ENCODE measurements at places on chromosomes 6 and 20.

GRCh38 chr20:53883098-53883911, 187.1 kb downstream of the BCAS1 start:
- no peak for DNase-seq

DNA sequence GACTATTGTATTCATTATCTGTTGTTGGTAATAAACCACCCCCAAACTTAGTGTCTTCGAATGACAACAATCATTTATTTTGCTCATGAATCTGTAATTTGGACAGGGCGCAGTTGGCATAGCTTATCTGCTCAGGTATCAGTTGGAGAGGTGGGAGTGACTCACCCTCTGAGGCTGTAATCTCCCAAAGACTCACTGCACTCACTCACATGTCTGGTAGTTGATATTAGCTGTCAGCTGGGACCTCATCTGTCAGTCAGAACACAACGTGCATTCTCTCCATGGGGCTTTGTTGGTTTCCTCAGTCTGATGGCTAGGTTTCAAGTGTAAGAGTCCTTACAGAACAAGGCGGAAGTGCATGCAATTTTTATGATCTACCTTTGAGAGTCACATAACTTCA, 219.0 kb upstream of the PRND start:
- no peak for DNase-seq

DNA sequence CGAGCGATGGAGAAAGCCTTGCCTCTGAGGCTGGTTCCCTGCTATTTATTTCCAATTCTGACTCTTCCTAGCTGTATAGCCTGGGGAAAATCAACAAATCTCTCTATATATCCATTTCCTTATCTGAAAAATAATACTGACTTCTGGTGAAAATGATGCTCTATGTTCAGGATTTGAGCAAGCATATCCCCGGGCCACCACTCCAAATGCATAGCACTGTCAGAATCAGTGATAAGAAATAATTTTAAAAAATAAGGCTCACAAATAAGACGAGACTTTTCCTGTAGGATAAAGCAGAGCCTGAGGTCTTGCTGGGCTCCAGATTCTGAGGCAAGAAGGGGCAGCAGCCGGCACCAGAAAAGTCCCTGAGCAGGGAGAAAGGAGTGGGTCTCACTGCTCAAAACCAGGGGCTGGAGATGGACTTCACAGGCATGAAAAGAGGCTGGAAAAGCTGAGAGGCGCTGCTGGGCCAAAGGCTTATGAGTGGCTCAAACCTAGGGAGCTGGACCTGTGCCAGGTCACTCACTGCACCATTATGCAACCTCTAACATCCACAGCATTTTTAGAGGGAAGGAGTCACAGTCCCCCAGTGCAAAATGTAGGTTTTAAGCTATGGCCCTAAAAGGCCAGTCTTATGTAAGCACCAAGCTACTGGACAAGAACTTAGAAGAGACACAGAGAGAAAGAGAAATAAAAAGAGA, 48.1 kb upstream of the SLC17A4 start:
- no peak for DNase-seq

DNA sequence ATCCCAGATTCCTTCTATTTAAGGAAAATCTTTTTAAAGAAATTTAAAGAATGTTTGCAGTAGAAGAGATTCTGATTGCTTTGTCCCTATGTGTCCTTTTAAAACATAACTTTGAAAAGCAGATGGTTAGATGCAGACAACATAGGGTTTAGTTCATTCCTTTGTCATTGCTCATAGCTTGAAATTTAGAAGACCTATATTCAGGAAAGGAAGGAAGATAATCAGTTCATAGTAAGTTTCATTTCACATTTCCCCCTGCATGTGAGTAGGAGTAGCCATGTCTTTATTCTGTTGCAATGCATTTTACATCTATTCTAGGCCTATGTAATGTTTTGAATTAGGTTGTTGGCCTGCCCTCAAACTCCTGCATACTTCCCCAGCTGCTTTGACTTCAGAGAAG, 197.9 kb upstream of the GRIK2 start:
- no peak for DNase-seq

- DNase-seq = no peak
Observed at GRCh38 chr6:137884149-137884909, 17.3 kb downstream of the TNFAIP3 start.

DNA sequence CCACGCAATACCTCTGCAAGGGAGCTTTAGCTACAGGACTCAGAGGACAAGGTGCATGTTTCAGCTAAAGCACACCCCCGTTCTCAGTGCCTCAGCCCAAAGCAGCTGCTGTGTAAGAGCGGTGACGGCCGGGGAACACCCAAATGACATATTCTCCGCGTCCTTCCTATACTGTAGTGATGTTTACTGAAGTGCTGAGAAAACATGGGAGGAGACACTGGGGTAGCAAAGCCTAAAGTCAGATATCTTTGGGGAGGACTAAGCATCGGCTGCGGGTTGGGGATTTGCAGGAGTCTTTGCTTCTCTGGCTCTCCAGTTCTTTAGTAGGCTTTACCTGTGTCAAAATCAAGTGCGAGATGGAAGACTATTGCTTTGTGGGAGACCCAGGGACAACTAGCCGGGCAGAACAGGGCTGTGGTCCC, 1.7 kb downstream of the SLC22A23 start:
- peak; percentile 19 for DNase-seq

DNA sequence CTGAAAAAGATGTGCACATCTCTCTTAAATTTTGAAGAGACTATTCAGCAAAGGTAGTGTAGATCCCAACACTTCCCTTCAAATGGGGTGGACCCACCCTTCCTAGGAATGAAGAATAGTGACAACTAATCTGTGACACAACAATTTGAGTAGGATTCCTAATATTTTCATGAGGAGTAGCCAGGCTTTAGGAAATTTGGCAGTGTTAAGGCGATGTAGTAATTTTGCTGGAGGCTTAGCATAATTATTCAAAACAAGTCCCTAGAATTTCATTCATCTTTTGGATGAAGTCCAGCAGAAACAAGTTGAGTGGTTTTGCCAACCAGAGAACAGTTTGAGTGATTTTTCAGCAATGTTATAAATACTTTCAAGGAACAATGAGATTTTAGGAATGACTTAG, 52.4 kb downstream of the ELOVL4 start:
- DNase-seq = no peak

GRCh38 chr20:59628171-59628570, 23.8 kb downstream of the PHACTR3 start:
- no peak for DNase-seq

GRCh38 chr20:59804347-59804746, 129.1 kb downstream of the SYCP2 start:
- DNase-seq = no peak

- no peak for DNase-seq
Observed at GRCh38 chr6:123629258-123629941, 7.3 kb downstream of the TRDN start.

GRCh38 chr6:119463081-119463626, 113.6 kb upstream of the MAN1A1 start:
- no peak for DNase-seq

DNA sequence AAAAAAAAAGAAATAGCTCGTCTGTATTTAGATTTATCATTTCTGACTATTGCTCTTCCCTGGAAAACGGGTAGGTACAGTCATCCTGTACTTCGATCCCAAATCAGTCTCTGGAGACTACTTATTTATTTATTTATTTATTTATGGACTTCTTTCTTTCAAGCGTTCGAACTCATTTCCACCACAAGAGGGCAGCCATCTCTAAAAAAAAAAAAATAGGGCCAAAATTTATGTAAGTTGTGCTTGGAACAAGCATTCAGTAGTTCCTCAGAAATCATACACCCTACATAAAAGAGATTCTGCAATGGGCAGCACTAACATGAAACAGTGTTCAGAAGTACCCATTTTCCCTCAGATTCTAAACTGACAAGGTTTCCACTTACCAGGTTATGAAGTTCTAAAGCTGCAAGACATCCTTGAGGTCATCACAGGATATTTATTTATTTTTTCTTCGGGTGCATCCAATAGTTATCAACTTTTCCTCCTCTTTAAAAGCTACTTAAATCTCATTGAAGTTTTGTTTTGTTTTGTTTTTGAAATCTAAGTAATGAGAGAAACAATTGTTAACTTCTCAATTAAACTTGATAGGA, 1.9 kb upstream of the BMP2 start:
- no peak for DNase-seq

GRCh38 chr20:33709398-33709797, 10.7 kb downstream of the PXMP4 start:
- DNase-seq = no peak

- DNase-seq = no peak
Observed at GRCh38 chr6:34249469-34250261, 859 bp upstream of the SMIM29 start.

GRCh38 chr6:121826156-121826810, 390.8 kb downstream of the GJA1 start:
- DNase-seq = no peak

DNA sequence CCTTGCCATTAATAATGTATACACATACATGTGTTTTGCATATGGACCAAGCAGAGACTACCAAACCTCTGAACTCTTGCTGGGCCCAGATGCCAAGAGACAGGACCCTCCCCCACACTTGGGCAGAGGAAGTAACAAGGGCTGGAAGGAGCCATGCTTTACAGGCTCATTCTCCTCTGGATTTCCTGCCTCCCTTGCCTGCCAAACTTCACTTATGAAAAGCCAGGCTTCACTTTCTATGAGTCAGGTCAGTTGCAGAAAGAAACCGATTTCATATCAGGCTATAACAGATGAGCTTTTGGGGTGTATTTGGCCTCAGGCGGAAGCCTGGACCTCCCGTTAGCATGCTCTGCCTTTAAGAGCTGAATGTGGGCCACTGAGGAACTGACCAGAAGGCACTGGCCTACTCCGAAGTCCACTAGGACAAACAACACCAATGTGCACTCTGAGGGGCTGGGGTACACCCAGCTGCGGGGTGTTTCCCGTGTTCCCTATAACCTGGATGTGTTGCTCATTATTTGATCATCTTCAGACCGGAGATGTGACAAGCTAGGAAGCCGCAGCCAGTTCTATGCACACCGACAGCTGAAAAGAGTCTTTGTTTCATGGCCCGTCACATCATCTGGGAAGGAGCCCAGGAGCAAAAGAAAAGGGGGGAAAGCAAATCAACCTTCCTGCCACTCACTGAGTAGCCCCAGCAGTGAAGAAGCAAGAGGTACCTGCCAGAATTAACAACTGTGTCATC, 28.5 kb downstream of the HAO1 start:
- DNase-seq = no peak

Measured in memory B cell (primary cell).